Right renal cortex interstitium (tissue), 3 donors: ENCODE measurements at places on chromosomes 5 and 9. TPM values are rescaled to one million over a fixed set of nuclear protein-coding genes. Genes with fewer than 3 reads are reported as not detected.

The DRD1 gene
- not detected for polyA plus RNA-seq

- DNase-seq: no peak
Measured at GRCh38 chr9:111074395-111074794, 36.1 kb upstream of the LPAR1 start.

The ACOT12 gene
- polyA plus RNA-seq: 1.1 TPM

DNA sequence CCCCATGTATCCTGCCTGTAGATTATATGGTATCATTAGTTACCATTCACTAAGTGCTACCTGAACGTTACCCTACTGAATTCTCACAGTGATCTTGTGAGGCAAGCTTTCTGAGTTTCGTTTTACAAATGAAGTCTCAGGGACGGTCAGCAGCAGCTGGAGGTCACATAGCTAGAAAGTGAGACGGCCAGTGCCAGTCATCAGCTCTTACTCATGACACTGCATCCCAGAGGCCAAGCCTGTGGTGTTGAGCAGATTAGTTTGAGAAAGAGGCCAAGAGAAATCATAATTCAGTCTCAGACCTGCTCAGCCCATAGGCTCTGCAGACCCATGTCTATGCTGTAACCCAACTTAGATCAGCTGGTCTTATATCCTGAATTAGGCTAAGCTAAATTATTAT lies 95.7 kb upstream of the EGFLAM start:
- DNase-seq: no peak

The MEIKIN gene
- 0.18 TPM for polyA plus RNA-seq
